ENCODE measurements at places on chromosomes 4 and X.
A peak's percentile ranks its signal among the peaks of the same experiment; 100 is the strongest.

GRCh38 chrX:106484233-106484632 is 127.5 kb upstream of the RADX start:
- no peaks in the 10 kb centered on the region for H3K27me3 ChIP-seq
- H3K4me1 ChIP-seq: no peaks in the 10 kb centered on the region
- H3K36me3 ChIP-seq: no peaks in the 10 kb centered on the region
- H3K4me3 ChIP-seq: no peak overlapping the region
- H3K27ac ChIP-seq: no peak overlapping the region
- DNase-seq: no peak

GRCh38 chr4:185119927-185120630 is 23.0 kb upstream of the SLC25A4 start:
- no peaks in the 10 kb centered on the region for H3K27me3 ChIP-seq
- H3K4me3 ChIP-seq: no peak overlapping the region
- peaks cover 8% of the 10 kb centered on the region for H3K4me1 ChIP-seq
- DNase-seq: no peak
- no peak overlapping the region for H3K27ac ChIP-seq

DNA sequence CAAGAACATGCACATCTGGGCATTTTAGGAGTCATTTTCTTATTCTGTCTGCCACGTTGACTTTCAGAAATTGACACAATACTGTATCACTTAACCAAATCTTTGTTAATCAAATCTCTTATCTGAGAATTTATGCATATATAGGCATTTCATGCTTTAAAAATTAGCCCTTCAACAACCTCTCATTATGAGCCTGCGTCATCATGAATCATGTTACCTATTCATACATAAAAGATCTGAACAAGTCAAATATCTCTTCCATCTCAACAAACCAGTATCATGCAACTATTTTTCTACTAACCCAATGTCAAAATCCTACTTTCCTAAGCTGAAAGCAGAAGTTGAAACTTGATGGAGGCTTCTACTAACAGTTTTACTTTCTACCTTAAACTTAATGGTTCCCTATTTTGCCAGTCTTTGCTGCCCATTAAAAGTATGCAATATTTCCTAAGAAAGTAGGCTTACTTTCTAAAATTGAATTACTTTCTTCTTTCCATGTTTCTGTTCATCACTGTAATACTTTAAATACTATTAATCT is 1.8 kb downstream of the ADAM29 start:
- no peak overlapping the region for H3K4me3 ChIP-seq
- no peaks in the 10 kb centered on the region for H3K4me1 ChIP-seq
- H3K36me3 ChIP-seq: no peaks in the 10 kb centered on the region
- H3K27ac ChIP-seq: no peak overlapping the region
- H3K27me3 ChIP-seq: no peaks in the 10 kb centered on the region

- H3K27me3 ChIP-seq: no peaks in the 10 kb centered on the region
- H3K36me3 ChIP-seq: no peaks in the 10 kb centered on the region
- no peak overlapping the region for H3K27ac ChIP-seq
- no peaks in the 10 kb centered on the region for H3K4me1 ChIP-seq
Measured at GRCh38 chr4:6153874-6154273, 46.5 kb downstream of the JAKMIP1 start.

DNA sequence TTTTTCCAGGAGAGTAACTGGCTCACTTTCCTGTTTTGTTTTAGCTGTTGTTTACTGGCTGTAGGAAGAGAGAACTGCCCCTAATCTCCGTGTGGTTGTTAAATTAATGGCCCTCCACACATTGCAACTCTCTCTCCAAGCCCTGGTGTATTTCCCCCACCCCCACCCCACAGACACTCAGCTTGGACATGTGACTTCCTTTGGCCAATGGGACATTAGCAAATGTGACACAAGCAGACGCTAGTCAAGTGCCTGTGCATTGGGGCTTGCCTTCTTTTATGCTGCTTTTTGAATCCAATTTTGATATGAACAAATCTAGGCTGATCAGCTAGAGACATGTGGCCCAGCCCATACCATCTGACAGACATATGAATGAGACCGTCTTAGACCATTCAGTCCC is 59.6 kb upstream of the TAB3 start:
- no peaks in the 10 kb centered on the region for H3K4me1 ChIP-seq
- DNase-seq: no peak
- H3K27me3 ChIP-seq: no peaks in the 10 kb centered on the region
- no peaks in the 10 kb centered on the region for H3K36me3 ChIP-seq
- H3K27ac ChIP-seq: no peak overlapping the region

GRCh38 chrX:129737916-129738315 is 863 bp upstream of the XPNPEP2 start:
- no peak overlapping the region for H3K4me3 ChIP-seq
- H3K36me3 ChIP-seq: no peaks in the 10 kb centered on the region
- no peaks in the 10 kb centered on the region for H3K27me3 ChIP-seq
- H3K4me1 ChIP-seq: peaks cover 4% of the 10 kb centered on the region
- no peak overlapping the region for H3K27ac ChIP-seq

DNA sequence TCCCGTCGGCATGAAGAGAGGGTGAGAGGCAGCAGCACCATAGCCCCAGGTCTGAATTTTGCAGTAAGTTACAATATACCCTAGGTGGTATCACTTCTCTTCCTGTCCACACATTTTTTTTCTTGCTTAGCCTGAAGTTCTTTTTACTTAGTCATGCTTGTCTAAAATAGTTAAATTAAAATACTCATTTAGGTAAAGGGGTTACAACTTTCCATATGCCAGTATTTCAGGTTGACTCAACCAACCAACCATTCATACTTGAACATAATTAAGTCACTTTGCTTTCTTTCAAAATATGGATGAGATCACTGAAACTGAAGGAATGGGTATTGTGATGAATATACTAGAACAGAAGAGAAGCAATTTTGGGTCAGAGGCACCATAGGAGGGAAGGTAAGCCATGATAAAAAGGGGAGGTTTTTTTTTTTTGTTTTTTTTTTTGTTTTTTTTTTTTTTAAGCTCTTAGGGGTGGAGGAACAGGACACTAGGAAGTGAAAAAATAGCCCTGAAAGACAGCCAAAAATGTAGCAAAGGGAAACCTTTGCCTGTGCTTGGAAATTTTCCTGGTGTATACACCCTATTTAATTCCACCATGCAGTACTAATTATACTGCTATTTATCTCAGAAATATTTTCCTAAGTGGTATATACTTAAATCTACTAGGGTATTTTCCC is 41.8 kb downstream of the RPS6KA3 start:
- no peaks in the 10 kb centered on the region for H3K36me3 ChIP-seq
- no peak for DNase-seq
- no peaks in the 10 kb centered on the region for H3K27me3 ChIP-seq
- H3K4me1 ChIP-seq: peaks cover 11% of the 10 kb centered on the region

DNA sequence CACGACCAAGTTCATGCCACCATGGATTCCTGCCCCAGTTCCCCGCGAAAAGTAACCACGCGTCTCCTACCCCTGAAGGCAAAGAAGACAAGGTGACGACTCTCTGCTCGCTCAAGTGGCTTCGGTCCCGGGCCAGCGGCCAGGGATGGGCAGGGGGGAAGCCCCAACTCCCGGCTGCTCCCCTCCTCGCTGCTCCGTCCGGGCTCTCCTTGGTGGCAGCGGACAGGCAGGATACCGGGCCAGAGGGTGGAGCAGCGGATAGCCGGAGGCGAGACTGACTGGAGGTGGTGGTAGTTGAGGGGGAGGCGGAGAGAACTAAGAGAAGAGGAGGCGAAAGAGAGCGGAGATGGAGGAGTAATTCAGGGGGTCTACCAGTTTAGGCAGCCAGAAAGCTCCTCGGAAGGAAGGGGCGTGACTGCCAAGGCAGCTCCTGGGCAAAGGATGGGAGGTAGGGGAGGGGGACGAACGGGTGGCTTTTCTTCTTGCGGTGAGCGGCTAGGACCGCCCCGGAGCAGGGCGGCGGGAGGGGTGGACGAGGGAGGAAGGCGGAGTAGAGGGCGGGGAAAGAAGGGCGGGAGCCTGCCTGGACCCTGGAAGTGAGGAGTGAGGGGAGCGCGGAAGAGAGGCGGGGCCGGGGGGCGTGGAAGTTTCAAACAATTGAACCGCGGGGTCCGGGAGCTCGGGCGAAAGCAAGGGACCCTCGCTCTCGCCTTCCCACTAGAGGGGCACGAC is at the start of gene AMOT:
AMOT (minus strand) TSS at position 450 of the 732 bp plus-strand sequence. CDS start 17,705 bp downstream, outside the sequence.
- H3K27ac ChIP-seq: peak within 1 kb of the TSS; percentile 54
- H3K27me3 ChIP-seq: no peaks in the 10 kb centered on the region
- peak; percentile 87 for DNase-seq
- H3K36me3 ChIP-seq: no peaks in the 10 kb centered on the region
- no peaks in the 10 kb centered on the region for H3K4me1 ChIP-seq
- H3K4me3 ChIP-seq: peak within 1 kb of the TSS; percentile 49

DNA sequence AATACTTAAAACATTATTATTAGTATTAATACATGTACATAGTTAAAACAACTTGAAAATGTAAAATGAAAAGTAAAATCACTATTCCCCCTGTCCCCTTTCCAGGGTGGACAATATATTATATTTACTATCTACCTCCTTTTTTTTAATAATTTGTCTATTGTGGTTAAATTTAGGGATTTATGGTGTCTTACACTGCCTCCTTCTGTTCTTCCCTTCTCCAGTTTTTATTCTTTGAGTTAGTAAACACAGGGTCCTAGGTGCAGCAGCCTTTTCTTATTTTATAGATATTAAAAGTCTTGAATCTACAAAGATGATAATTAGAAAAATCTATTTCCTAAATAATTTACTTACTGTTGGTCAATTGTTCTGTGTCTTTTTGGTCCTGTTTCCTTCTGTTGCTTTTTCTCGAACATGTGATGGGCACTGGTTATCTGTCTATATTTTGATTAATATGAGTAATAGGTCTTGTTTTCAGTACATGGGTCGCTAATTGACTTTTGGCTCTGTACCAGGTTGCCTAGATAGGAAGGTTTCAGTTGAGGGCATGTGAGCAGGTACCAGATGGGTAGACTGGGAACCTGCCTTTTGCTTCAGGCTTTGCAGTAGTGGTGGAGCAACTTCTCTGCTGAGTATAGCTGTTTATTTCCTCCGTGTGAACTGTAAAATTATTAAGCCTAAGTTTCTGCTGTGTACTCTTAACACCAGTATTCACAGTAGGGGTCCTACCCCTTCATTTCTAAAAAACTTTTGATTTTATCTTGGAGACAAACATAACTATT is 1.1 kb downstream of the NUDT9 start:
- H3K4me3 ChIP-seq: peak overlapping the region; percentile 76
- no peak for DNase-seq
- no peaks in the 10 kb centered on the region for H3K36me3 ChIP-seq

DNA sequence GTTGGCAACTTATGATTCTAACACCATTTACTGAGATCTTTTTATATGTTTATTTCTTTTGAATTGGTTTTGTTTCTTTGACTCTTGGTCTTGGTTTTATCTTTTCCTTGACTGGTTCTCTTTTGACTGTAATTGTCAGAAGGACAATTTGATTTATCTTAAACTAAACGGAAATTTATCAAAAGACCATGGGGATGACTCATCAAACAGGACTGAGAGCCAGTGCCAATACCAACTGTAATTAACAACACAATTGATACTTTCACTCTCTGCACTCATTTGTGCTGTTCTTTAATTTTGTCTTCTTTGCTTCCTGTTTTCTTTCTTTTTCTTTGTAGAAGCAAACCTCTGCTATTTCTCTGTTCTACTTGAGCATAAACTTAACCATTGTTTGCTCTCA is 776.8 kb downstream of the CCSER1 start:
- no peaks in the 10 kb centered on the region for H3K36me3 ChIP-seq
- H3K27me3 ChIP-seq: no peaks in the 10 kb centered on the region
- DNase-seq: no peak
- H3K4me1 ChIP-seq: no peaks in the 10 kb centered on the region
- H3K4me3 ChIP-seq: no peak overlapping the region

- no peak overlapping the region for H3K27ac ChIP-seq
- H3K4me1 ChIP-seq: no peaks in the 10 kb centered on the region
- H3K36me3 ChIP-seq: no peaks in the 10 kb centered on the region
Measured at GRCh38 chr4:30718021-30718542, 2.1 kb upstream of the PCDH7 start.

DNA sequence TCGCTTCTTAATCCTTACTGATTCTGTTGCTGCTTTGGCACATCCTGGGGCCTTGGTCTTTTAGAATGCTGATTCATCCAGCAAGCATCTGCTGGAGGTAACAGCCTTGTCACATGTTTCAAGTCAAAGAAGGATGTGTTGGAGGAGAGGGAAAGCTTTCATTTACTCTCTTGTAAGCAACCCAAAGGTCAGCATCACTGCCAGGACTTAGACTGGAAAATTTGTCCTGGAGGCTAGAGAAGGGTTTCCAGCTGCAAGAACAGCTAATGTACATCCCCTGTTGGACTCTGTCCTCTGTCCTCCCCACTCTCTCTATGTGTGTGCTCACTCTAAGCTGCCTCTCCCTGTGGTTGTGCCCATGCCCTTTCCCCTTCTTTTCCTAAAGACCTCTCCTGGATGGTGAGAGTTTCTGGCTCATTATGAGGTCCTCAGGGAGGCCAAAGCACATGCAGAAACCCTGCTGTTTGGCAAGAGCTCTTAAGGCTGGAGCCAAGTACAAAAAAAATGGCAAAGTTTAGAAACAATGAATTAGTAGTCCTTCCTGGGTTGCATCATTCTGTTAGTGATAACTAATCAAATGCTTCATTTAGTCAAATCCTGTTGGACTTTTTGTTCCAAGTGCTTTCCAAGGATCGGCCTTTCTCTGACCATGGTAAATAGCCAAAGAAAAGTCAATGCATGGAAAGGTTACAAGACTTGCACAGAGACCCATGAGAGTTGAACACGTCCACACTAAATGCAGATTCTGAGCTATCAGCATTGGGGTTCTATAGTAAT is 13.4 kb upstream of the SRPX start:
- no peaks in the 10 kb centered on the region for H3K36me3 ChIP-seq
- H3K4me3 ChIP-seq: no peak overlapping the region
- DNase-seq: no peak
- H3K27ac ChIP-seq: no peak overlapping the region
- H3K27me3 ChIP-seq: no peaks in the 10 kb centered on the region
- H3K4me1 ChIP-seq: no peaks in the 10 kb centered on the region

Measured in right lobe of liver (tissue), 6 donors.